ENCODE measurements at places on chromosomes 4 and X.

GRCh38 chr4:2482693-2483092 lies 13.8 kb downstream of the RNF4 start:
- DNase-seq, result no peak

GRCh38 chr4:174408841-174409552 lies 113.3 kb downstream of the HPGD start:
- DNase-seq, result no peak

DNA sequence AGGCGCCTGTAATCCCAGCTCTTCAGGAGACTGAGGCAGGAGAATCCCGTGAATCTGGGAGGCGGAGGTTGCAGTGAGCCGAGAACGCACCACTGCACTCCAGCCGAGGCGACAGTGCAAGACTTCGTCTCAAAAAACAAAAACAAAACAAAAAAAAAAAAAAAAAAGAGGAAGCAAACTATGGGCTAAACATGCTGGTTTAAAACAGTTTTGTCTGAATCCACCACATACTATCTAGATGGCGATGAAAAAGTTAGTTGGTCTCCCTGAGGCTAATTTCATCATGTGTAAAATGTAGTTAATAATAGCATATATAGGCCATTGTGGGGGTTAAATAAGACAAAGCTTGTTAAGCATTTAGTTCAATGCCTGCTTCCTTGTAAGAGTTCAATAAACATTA lies 451.1 kb downstream of the RPA4 start:
- no peak for DNase-seq

DNA sequence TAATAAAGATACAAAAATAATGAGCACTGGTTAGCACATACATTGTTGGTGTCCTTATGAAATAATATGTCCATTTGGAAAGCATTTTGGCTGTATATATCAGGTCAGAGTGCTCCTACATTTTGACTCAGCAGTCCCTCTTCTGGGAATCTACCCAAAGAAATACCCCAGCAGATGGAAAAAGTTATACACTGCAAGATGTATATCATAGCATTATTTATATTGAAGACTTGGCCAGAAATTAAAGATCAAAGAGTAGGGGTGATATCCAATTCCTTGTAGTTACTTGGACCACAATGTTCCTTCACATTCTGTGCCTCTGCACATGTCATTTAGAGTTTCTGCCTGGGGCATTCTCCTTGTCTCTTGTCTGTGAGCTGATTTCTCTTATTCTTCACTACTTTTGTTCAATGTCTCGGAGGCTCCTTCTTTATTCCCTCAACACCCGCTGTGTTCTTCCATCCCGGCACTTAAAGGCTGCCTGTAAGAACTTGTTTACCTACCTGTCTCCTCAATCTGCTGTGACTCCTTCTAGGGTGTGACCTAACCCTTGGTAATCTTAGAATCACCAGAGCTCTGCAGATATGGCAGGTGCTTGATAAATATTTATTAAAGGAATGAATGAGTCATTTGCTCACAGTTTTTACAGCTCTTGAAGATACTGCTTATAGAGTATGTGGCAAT lies 3.1 kb upstream of the TSPAN5 start:
- DNase-seq, result no peak

GRCh38 chr4:147633113-147633512 lies 15.9 kb downstream of the TMEM184C start:
- DNase-seq, result no peak

DNA sequence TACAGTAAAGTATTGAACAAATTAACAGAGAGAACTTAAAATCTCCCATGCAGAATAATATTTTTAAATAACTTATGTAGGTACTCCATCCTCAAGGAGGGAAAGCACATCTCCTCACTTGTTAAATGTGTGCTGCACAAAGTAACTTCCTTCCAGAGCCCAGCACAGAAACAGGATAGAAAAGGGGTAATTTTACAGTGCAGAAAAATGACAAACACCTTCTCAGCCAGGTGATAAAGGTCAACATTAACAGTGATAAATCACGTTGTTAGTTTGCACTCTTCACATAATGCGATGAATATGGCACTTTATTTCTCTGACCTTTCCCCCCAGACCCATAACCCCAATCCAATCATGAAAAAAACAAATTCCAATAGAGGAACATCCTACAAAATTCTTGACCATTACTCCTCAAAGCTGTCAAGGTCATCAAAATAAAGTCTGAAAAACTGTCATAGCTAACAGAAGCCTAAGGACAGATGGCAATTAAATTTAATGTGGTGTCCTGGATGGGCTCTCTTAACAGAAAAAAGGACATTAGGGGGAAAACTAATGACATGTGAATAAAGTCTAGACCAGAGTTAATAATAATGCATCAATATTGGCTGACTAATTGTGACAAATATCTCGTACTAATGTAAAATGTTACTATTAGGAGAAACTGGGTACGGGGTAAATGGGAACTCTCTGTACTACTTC lies 547.4 kb upstream of the AGA start:
- no peak for DNase-seq

DNA sequence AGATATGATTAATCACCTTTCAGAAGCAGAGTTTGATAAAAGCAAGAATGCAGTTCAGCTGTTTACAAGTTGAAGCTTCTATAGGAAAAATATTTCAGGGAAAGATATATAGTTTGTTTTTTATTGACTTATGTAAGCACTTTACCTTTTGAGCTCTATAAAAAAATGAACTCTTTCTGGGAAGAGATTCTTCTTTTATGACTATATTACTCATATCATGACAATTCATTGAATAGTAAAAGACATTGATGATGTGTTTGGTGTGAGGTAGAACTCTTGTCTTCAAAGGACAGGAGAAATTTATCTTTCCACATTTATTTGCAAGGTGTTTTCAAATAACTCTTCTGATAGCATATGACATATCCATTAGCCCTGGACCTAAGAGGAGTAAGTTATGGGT lies 156.6 kb downstream of the SLC4A4 start:
- no peak for DNase-seq

GRCh38 chrX:19846995-19847790 lies 40.2 kb downstream of the SH3KBP1 start:
- no peak for DNase-seq

DNA sequence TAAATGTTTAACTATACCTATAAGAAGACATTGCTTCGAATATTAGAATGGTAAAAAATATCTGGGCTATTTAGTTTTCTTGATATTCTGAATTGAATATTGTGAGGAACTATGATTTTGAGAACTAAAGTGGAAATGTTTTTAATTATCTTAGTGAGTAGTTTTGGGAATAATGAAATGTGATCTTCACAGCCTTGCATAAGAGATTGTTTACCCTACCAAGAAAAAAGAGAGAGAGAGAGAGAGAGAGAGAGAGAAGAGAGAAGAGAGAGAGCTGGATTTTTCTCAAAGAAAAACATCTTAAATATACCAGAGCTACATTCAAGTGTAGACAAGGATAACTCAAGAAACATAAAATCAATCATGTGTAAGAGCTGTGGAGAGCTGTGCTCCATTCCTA lies 148.7 kb upstream of the MAD2L1 start:
- no peak for DNase-seq

- no peak for DNase-seq
Measured at GRCh38 chrX:44202596-44202995, 140.9 kb downstream of the EFHC2 start.

GRCh38 chrX:16196829-16197228 lies 29.5 kb downstream of the MAGEB17 start:
- DNase-seq, result no peak

GRCh38 chr4:147778942-147779341 lies 47.1 kb downstream of the ARHGAP10 start:
- DNase-seq, result no peak

DNA sequence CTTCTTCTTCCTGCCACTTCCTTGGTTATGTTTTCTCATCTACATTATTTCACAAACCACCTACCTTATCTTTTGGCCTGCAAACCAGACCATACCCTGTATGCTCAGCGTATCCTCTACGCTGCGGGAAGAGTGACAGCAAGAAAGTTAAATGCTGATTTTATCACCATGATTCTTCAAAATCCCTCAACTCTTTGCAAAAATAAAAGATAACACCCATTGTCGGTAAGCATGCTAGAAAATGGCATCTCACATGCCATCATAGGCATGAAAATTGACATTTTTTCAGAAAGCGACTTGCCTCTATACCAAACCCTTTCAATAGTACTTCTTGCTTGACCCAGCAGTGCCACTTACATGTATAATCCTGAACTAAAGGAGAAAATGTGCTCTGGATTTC lies 102.0 kb downstream of the HPGD start:
- DNase-seq, result no peak

GRCh38 chrX:40773188-40773587 lies 37.8 kb upstream of the MED14 start:
- no peak for DNase-seq

GRCh38 chrX:123834116-123834515 lies 25.7 kb upstream of the XIAP start:
- DNase-seq, result no peak

GRCh38 chr4:95411371-95412088 lies 137.2 kb downstream of the UNC5C start:
- no peak for DNase-seq

- no peak for DNase-seq
Measured at GRCh38 chrX:65607070-65607742, 60.2 kb upstream of the MSN start.

DNA sequence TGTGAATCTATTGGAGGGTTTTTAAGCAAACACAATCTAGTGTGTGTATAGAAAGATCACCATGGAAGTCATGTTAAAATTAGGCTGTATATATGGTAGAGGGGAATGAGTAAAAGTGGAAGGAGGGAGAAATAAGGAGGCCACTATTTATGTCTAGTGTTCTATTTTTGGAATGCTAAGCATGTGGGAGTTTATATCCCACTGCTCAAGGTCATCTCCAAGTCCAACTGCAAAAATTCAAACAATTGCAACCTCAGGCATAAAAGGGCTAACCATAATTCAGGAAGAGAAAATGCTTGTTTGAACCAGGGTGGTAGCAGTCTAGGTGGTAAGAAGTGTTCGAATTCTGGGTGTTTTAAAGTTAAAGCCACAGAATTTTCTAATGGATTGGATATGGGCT lies 39.2 kb downstream of the SERPINA7 start:
- no peak for DNase-seq

DNA sequence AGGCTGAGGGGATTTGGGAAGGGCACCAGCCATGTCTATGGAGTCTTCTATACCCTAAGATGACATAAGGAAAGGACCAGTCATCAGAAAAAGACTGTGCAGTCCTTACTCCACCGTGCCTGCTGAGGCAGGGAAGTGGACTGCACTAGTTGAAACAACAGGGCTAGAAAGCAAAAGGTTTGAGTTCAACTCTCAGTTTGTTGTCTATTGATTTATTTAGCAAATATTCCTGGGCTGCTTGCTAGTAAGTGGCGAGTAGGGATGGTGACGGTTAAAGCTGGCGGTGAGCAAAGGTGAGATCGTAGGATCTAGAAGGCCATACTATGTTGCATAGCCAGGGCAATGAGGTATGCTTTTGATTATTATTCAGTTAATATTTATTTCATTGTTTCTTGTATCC lies 110.1 kb downstream of the SMIM20 start:
- DNase-seq, result no peak

DNA sequence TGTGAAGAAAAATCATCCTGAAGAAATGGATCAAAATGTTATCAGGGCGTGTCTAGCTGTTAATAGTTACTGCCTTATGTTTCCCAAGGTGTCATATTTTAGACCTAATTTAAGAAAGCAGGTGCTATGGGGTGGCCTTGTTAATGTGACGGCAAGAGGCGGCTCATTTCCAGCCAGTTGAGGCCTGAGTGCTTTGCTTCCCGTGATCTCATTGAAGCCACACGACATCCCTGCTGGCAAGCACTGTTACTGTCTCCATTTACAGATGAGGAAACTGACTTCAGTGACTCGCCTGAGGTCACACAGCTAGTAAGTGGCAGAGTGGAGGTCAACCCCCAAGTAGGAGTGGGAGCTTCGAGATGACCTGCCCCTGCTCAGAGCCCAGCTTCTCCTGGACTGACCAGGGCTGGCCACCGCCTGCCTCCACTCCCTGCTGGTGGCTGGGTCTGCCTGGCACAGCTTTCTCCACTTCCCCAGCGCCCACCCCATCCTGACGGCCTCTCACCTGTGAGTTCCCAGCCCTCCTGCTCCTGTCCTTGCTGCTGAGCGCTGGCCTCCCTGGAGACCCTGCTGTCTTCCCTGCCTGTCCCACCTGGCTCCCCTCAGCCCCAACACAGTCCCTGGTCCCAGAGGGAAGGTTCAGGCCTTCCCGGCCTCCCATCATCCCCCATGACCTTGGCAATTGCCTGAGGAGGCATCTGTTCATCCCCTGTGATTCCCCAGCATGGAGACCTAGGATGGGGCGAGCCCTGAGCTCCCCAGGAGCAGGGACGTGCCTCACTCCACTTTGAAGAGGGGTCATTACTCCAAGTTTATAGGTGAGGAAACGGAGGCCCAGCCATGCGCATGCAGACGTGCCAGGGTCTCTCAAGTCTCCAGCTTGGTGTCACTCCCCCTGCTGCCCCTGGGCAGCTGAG lies 47.7 kb upstream of the SORCS2 start:
- DNase-seq, result no peak

DNA sequence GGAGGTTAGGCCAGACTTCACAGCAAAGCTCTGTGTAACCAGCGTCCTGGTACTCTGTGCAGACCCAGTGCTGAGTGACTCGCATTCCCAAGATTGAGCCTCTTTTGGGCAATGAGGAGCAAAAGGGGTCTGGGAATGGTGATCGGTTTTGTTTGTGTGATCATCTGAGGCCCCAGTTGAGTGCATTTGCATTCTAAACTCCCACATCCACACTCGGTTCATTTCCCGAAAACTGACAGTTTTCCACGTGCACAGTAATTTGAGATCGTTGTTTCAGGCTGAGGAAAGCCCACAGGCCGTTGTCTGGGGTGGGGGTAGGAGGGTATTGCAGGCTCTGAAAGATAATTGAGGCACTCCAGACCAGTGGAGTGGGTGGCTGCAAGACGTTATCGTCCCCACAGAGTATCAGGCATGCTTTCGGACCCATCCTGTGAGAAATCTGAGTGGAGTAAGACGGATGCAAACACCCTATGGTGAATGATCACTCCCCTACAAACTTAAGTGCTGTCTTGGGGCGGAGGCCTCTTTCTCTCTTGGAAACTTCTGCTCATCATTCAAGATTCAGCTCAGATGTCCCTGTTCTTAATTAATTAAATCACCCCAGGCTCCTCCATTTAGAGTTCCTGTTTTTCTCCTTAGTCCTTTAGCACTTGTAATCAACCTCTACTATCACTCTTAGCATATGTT lies 96.1 kb downstream of the AFF1 start:
- no peak for DNase-seq

DNA sequence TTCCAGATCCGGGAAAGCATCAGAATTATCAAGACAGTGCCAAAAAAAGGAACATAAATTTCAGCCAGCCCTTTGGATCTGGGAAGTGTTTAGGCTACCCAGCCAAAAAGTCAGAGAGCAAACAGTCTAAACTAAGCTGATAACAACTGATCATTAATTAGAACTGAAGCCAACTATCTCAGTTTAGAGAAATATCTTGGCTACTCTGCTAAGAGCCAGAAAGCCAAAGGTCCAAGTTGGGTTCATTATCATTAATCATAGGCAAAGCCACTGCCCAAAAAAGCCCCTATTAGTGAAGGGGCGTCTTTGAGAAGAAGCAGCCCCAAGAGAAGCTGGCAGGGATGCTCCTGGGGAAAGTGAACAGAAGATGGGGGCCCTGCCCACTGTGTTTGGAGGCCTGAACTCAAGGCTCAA lies 37.0 kb upstream of the SHISA3 start:
- no peak for DNase-seq

- no peak for DNase-seq
Measured at GRCh38 chr4:6449746-6450369, 22.6 kb downstream of the PPP2R2C start.
